Osteocyte (in vitro differentiated cells): ENCODE measurements at places on chromosomes 3 and 15.

DNA sequence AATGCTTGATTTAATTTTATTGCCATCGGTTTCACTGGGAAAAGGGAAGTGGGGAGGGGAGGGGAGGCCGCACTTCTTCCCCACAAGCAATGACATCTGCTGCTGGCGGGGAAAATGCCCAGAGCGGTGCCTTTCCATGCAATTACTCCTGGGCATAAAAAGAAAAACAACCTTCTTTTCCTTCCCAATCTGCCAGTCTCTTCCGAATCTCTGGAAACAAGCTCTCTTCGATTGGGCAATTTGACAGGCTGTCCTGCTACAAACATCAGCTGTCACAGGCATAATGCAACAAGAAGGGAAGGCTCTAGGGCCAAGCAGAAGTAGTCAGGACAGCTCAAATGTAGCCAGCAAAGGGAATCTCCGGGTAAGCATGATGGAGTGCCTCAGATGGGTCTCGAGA is 93.4 kb upstream of the STRIT1 start:
- no peak for DNase-seq

DNA sequence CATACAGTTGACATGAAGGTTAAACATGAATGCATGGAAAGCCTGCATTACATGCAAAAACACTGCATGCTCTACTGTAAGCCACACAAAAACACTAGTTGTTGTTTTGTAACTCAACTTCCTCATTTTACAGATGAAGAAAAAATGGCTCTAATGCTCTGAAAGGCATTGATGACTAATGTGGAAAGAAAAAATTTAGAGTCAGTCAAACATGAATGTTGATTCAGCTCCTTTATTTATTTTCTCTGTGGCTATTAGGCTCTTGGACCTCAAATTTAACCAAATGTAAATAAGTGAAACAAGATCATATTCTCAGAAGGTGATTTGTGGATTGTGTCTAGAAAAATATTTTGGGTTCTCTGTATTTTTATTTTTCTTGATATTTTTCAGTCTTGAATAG is 336.7 kb upstream of the ZNF717 start:
- DNase-seq: no peak

- DNase-seq: no peak
Measured at GRCh38 chr3:129526121-129526900, 2.1 kb upstream of the RHO start.

GRCh38 chr15:34122771-34123183 is 20.9 kb downstream of the PGBD4 start:
- DNase-seq: no peak

DNA sequence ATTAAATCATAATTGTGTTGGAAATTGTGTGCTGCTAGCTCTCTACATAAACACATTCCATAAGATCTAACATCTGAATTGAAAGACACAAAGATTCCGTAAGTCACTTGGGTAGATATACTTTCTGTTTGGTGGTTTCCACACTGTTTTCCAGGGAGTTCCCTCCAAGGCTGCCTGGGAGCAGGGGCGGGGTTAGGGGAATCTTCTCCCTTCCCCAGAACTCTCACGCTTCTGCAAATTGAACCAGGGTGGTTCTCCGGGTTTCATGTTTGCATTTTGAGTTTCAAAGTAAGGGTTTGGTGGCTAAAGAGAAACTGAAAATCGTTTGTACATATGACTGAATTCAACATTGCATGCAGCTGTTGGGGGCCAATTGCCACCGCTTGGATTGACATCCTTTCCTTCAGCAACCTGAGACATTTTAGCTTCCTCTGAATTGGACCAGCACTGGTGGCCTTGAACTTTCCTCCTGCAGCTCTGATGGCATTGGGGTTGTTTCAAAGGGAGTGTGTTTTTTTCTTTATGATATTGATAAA is 192.7 kb upstream of the FEZF2 start:
- DNase-seq: no peak

- DNase-seq: no peak
Measured at GRCh38 chr3:129855832-129856419, 37.6 kb downstream of the TMCC1 start.

DNA sequence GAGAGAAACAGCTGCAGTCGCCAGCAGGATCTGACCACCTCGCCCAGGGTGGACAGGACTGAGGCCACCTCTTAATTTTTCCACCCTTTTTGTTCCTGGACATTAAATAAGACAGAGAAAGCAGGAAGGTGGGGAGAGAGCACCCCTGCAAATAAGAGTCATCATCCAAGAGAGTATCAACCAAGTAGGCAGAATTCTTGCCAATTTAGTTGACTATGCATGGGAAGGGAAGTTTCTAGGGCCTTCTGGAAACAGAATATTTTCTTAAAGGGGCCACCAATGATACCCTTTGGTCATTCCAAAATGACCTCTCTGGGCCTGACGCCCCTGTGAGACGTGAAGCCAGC is 136.2 kb downstream of the TJP1 start:
- DNase-seq: no peak

DNA sequence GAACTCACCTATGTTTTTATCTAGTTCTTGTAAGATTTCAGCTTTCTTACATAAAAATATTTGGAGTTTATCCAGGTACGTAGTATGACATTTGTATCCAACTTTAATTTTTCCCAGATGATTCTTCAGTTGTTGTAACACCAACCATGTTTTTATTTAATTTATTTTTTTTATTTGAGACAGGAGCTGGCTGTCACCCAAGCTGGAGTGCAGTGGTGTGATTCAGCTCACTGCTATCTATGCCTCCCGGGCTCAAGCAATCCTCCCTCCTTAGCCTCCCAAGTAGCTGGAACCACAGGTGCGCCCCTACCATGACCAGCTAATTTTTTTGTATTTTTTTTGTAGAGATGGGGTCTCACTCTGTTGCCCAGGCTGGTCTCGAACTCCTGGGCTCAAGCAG is 6.6 kb downstream of the XYLB start:
- peak; percentile 46 for DNase-seq

DNA sequence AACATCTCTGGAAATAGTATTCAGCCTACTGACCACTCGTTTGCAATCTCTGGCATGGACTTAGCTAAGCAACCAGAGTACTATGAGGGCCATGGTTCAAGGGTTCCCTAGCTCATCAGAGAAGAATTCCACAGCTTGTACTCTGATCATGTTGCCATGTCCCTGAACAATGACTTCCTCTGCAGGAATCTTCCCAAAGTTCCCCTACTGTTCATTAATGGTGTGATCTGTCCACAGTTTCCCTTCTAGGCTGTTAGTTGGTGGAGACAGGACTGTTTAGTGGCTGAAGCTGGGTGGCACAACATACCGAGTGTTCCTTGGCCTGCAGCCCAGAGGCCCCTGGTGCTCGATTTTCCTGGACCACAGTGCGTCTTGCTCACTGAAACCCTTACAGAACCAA is 44.4 kb upstream of the GALNT15 start:
- no peak for DNase-seq

DNA sequence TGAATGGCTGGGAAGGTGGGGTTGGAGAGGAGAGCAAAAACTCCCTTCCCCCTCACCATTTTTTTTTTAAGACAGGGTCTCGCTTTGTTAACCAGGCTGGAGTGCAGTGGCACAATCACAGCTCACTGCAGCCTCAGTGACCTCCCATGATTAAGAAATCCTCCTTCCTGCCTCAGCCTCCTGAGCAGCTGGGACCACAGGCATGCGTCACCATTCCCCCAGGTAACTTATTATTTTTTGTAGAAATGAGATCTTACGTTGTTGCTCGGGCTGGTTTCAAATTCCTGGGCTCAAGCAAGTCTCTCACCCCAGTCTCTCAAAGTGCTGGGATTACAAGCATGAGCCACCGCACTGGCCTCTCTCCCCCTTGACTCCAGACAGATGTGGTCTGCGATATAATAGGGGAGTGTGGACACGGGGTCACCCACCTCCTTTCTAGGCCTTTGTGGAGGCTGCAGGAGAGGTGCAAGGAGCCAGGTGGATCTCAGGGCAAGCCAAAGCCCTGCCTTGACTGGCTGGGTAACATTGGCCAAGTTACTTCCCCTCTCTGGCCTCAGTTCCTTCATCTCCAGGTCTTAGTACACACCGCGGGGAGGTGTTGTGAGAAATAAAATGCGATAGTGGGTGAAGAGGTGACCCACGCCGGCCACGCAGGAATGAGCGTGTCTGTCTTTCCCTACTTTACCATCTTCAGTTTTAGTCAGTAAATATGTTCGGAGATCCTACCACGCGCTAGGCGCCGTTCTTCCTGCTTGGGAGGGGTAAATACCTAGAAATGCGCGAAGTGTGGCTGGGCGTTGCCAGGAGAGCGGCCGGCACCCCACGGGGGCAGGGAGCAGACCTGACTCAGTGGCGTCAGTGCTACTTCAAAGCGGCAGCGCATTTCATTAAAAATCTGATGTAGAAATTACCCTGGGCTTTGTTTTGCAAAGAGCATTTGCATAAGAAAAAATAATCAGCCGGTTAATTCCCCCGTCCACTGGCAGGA is 20.2 kb upstream of the CORO2B start:
- no peak for DNase-seq

- DNase-seq: no peak
Measured at GRCh38 chr3:30141178-30141581, 465.2 kb upstream of the TGFBR2 start.

- no peak for DNase-seq
Measured at GRCh38 chr3:149706905-149707304, 45.4 kb downstream of the COMMD2 start.

GRCh38 chr15:40928821-40929659 is at the start of gene DLL4:
Gene DLL4 (plus strand): TSS chr15:40929340. CDS start chr15:40929669, 329 bp downstream.
- no peak for DNase-seq

- DNase-seq: no peak
Measured at GRCh38 chr3:26104851-26105251, 315.0 kb downstream of the OXSM start.

DNA sequence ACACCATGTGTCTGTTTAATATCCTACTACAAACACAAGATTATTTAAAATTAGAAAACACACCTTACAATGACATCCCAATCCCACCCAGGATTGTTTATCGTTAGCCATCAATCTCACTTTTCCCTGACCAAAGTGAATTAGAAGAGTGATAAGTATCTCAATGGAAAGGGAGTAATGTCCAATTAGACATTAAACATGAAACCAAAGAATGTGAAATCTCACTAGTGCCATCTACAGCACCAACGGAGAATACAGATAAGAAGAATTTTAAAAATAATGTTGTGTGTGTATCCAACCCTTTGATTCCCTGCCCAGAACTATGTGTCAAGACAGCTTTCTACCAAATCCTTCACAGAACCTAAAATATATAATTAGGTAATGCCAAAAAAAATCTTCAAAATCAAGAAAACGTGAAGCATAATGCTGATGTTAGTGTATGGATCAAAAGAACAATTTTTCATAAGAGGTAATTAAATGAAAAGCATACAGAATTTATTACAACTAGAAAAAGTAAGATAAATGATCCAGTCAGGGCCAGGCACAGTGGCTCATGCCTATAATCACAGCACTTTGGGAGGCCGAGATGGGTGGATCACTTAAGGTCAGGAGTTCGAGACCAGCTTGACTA is 64.2 kb downstream of the SCAPER start:
- no peak for DNase-seq

- no peak for DNase-seq
Measured at GRCh38 chr3:172516318-172517214, 6.7 kb downstream of the TNFSF10 start.

DNA sequence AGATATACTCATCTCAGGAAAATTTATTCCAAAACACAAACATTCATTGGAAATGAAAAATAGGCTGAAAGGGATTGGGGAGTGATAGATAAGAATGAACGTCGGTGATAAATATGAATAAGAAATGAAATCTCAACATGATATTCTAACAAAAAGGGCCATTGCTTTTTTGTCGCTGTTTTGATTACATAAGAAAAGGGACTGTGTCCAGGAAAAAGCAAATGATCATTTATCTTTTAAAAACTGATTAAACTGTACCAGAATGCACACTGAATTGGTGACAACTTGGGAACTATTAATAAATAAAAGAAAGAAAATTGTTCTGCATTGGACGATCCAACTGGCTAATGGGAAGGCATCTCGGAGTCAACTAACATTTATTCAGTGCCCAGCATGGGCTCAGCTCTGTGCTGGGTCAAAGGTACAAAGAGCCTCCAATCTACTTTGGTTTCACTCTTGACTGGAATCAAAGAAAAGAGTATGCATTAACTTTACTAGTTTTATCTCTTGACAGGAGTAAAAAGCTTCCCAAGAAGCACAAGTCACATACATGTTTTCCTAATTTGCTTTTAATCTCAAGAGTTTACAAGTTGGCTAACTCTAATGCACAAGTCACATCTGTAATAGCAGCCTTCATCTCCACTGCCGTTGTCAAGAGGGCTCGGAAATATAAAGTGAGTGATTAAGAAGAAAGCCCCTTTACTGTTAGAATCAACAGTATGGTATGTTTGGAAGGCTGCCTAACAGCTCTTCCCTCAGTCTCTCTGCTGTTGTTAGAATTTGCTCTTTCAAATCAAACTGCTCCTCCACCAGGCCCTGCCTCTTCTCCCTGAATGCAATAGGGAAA is 280.0 kb downstream of the IGSF11 start:
- DNase-seq: no peak

DNA sequence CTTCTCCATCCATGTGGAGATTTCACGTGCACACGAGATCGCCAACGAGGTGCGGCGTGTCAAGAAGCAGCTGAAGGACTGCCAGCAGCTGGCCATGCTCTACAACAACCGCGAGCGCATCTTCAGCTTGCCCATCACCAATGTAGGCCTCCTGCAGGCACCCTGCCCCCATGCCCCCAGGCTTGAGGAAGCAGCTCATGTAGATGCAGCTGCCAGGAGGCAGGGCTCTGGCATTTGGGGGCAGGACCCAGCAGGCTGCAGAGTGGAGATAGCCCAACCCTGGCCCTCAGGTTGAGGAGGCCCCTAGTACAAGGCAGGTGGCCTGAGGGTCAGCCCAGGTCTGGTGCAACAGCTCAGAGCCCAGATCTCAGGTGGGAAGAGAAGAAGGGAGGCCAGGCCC is 36.4 kb downstream of the DNAH1 start:
- no peak for DNase-seq

- no peak for DNase-seq
Measured at GRCh38 chr15:25596644-25597562, 158.1 kb upstream of the UBE3A start.

DNA sequence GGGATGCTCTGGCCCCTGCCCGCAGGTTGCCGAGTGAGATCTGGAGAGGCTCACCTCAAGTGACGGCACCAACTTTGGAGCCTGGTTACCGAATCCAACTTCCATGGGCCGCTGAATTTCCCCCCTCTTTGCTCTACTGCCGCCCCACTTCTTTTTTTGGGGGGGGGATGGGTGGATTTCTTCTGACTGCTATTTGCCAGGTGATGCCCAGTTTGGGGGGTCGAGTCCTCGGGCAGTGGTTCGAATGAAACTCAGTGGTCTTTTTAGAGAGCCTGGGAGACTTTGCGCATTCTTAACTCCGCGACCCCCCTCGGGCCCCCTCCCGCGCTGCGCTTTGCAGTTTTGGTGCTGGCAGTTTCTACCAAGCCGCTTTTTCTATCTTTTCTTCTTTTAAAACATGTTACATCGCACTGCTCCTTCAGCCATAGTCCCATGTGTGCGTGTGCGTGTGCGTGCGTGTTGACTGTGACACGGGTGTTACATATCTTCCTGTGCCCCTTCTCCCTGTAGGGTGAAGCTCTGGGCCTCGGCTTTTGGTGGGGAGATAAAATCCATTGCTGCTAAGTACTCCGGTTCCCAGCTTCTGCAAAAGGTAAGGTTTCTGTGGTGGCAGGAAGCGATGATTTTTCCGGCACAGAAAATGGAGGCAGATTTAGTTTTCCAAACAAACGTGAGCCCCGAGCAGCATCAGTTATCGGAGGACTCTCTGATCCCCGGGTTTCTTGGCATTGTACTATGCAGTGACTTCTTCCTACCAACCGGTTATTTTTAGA is 837 bp downstream of the CACNA2D3 start:
- peak; percentile 57 for DNase-seq

- DNase-seq: no peak
Measured at GRCh38 chr15:99566157-99566897, 543 bp downstream of the MEF2A start.

GRCh38 chr15:58770519-58770856 is 614 bp upstream of the MINDY2 start:
- no peak for DNase-seq
